ENCODE measurements at places on chromosomes 6 and 20.

- DNase-seq, result no peak
These were observed 136.9 kb downstream of the TRMT11 start for GRCh38 chr6:126123226-126123625.

GRCh38 chr6:38603966-38604365, 35.8 kb downstream of the BTBD9 start:
- no peak for DNase-seq

GRCh38 chr20:38970302-38970701, 8.2 kb downstream of the DHX35 start:
- no peak for DNase-seq

DNA sequence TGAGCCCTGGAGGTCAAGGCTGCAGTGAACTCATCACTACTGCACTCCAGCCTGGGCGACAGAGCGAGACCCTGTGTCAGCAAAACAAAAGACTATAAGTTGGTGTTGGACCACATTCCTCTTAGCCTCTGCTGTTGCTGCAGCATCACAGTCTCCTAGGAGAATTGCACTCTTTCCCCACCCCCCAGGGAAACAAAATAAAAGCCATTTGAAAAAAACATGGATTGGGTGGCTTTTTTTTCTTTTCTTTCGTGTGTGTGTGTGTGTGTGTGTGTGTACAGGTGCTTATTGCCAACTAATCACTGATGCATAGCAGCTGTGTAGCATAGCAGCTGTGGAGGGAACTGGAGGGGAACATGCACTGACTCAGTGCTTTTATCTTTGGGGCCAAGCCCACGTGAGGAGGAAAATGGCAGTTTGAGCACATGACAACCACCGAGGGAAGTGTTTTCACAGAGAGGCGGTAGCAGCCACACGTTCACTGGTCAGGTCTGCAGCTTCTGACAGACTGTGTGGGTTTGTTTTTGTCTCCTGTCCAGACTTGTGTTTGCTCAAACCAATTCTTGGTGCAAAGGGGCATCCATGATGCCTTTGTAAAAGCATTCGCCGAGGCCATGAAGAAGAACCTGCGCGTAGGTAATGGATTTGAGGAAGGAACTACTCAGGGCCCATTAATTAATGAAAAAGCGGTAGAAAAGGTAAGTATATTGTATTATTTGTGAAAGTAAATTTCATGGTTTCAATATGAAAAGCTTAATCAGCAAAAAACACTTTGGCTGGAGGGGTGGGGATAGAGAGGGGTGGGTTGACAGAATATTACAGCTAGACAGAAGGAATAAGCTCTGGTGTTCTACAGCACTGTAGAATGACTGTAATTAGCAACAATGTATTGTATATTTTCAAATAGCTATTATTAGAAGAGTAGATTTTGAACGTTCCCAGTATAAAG, 27.7 kb downstream of the ALDH5A1 start:
- DNase-seq, result no peak

DNA sequence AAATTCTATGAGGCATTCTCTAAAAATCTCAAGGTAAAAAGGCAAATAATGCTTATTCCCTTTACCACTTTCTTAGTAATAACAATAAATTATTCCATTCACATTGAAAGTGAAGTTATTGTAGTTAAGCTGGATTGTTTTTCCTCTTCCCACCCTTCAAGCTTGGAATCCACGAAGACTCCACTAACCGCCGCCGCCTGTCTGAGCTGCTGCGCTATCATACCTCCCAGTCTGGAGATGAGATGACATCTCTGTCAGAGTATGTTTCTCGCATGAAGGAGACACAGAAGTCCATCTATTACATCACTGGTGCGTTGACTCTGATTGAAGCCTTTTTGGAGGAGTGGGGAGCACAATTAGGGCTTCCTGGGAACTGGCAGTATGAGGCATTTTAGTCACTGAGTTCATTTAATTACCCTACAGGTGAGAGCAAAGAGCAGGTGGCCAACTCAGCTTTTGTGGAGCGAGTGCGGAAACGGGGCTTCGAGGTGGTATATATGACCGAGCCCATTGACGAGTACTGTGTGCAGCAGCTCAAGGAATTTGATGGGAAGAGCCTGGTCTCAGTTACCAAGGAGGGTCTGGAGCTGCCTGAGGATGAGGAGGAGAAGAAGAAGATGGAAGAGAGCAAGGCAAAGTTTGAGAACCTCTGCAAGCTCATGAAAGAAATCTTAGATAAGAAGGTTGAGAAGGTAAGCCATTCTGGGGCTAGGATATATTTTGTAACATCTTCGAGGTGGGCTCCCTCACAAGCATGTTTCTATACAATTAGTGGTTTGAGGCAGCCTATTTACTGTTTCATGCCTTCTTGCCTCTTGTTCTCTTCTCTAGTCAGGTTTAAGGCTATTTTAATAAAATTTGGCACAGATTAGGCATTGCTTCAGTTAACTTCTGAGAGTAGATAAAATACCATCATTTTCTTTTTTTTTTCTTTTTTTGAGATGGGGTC, 4.9 kb downstream of the HSP90AB1 start:
- no peak for DNase-seq

GRCh38 chr6:33975661-33976436, 170.0 kb downstream of the GRM4 start:
- no peak for DNase-seq

DNA sequence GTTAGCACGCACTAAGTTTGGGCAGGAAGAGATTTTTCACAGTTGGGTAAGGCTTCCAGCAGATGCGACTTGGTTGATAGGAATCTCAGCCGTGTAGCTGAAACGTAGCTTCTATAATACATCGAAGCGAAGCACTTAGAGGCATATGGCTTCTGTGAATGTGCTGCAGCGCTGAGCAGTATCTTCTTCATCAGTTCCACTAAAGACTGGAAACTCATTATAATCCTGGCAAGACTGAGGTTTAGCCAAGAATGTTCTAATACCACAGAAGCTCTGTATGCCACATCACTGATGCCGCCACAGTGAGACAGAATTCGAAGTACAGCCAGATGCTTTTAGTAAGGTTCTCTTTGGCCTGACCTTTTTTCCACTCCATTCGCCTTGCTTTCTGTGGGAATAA, 680.2 kb upstream of the AGPAT4 start:
- no peak for DNase-seq

- DNase-seq, result no peak
These were observed 143.6 kb upstream of the ZNF184 start for GRCh38 chr6:27616328-27617045.

DNA sequence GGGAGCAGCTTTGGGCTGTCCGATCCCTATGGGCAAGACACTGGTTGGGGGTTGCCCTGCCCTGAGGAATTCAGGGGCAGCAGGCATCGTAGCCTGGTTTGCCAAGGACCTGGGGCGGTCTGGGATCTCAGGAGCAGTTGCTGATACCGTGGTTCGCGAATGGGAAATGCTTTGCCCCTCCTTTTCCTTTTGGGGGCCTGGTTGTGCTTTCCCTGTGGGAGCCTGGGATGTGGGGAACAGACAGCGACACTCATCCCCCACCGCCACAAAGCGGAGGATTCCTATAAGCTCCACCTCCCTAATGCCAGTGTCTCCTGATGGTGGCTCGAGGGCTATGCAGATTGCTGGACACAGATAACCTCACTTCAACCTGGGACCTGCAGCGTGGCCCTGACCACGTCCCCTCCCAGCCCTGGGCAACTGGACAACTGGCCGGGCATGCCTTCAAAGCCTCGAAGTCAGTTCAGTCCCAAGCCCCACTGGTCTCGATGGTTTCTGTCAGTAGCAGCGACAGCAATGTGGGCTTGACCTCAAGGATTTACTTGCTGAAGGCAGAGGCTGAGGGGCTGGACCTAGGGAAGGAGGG, 3.3 kb downstream of the CEBPB start:
- no peak for DNase-seq

GRCh38 chr6:7759320-7759719, 33.4 kb downstream of the BMP6 start:
- DNase-seq, result no peak

DNA sequence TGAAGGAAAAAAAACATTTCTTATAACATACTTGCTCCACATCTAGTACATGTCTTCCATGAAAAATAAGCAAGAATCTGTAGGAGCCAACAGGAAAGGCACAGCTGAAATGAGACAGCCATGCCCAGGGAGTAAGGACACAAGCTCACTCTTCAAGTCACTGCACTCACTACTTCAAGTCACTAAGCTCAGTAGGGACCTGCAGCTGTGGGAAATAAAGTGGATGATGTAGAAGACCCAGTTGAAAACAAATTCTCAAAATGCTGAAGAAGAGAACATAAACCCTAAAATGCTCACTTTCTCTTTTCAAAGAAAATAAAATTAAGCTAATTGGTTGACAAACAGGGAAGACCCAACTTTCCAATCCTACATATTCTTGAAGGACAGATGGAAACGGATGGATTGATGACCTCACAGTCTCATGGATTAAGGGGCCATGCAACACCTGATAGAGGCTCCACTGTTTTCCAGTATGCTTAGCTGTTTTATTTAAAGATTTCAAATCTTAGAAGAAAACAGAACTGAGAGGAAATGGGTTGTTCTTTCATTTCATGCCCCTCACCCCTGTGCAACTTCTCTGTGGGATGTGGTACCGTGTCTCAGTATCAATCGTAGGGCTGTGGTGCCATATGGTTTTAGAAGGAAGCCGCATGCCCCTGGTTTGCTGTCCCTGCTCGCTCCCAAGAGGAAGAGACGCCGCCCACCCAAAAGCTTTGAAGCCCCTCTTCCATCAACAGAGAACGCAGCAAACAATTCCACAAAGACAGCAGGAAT, 133.3 kb downstream of the WDR27 start:
- no peak for DNase-seq

DNA sequence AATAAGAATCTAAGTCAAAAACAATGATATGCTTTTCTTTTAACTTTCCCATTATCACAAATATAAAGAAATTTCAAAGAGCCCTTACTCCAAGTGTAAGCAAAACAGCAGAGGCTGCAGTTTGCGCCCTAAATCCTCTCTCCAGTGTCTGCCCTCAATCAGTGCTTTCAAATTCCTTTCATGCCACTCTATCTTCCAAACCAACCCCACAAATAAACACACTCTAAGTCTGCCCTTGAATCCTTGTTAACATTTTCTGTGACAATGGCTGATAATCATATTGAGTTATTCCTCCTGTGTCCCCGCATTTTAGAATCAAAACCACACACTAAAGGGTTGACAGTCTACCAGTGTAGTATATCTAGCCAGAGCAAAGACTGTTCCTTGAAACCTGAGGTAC, 317.9 kb upstream of the MARCKS start:
- DNase-seq, result no peak

- DNase-seq, result no peak
These were observed 847 bp upstream of the CD93 start for GRCh38 chr20:23086931-23087411.

- no peak for DNase-seq
These were observed 223.5 kb downstream of the PACRG start for GRCh38 chr6:162951164-162951743.

- DNase-seq, result no peak
These were observed 32.4 kb downstream of the TRAF3IP2 start for GRCh38 chr6:111573131-111573883.

Measured in stimulated activated CD4-positive, alpha-beta T cell treated with anti-CD3 and anti-CD28 coated beads, Interleukin-4, amount 100 ng/mL, for 48 hours (primary cell).